Ureter (tissue), 1 donor: ENCODE measurements at places on chromosomes 3 and 15.

DNA sequence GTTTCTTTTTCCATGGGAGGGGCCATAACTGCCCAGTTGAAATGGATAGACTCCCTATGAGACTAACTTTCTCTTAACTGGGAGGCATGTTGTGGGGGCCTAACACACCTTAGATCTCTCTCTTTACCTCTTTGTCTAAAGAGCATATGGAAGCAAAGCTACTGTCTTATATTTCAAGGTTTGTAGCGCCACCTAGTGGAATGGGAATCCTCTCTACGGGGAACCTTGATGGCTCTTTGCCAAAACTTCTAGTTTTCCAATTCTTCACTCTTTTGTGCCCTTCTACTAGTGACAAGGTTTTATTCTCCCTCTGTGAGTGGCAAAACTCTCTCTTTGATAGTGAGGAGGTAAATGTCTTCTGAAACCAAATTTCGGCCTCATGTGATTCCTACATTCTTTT is 1030.4 kb upstream of the CADM2 start:
- no peak for DNase-seq

GRCh38 chr3:171949554-171949953 is 89.8 kb upstream of the FNDC3B start:
- DNase-seq, result no peak

- DNase-seq, result no peak
Measured at GRCh38 chr3:74338998-74339397, 275.5 kb downstream of the CNTN3 start.

DNA sequence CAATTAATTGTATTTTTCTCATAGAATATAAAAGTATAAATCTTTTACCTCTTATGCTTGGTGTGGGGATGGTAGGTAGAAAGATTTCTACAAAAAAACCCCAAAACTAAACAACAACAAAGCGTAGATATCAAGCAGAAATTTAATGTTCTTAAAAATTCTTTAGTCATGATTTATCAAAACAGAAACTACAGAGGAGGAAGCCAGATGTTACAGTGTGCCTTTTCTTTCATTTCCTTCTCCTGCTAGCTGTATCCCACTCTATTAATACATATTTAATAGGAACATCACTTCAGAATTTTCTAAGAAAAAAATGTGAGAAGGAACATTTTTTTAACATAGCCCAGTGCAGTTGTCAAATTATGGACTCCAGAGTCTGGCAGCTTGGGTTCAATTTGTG is 420.6 kb downstream of the TUSC7 start:
- DNase-seq, result no peak

DNA sequence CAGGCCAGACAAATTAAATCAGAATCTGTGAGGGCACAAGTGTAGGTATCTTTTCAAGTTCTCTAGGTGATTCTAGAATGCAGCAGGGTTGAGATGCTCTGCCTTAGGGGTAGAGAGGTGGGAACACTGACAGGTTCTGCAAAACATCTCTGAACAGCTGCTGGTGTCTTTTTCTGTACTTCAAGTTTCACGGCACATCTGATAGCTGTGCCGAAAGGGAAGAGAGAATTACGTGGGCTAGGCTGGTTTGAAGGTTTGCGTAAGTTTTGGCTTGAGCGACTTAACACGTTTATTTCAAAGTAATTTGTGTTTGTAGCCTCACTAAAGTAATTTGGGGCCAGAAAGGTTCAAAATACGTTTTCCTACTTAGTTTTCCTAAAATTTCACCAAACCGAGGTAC is 22.5 kb downstream of the PXK start:
- DNase-seq, result no peak

- no peak for DNase-seq
Measured at GRCh38 chr15:76875911-76876310, 29.2 kb downstream of the SCAPER start.

DNA sequence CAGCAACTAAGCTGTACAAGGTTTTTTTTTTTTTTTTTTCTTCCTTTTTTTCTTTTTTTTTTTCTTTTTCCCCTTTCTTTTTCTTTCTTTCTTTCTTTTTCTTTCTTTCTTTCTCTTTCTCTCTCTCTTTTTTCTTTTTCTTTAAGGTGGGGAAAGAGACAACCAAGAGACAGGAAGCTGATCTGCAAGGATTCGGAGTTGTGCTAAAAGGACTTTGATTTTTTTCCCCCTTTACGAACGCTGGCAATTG is 148 bp downstream of the RBMS3 start:
- no peak for DNase-seq

GRCh38 chr3:57434041-57434440 is 110.1 kb downstream of the DNAH12 start:
- no peak for DNase-seq

- no peak for DNase-seq
Measured at GRCh38 chr3:22779737-22780136, 423.4 kb upstream of the UBE2E2 start.

- DNase-seq, result no peak
Measured at GRCh38 chr15:26766262-26766661, 6.6 kb downstream of the GABRB3 start.

GRCh38 chr3:77686560-77686959 is 646.7 kb downstream of the ROBO2 start:
- DNase-seq, result no peak

DNA sequence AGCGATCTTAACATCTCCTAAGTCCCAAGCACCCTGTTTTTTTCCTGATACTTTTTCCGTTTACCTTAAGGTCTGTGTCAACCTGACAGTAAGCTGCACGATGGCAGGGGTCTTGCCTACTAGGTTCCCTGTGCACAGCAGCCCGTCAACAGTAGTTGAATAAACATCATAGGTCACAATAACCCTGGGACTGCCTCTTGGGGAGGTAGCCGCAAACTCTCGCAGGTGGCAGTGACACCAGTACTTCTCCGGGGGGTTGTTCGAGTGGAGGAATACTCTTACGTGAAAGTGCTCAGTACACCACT is 365 bp upstream of the PDCD6IP start:
- DNase-seq, result no peak

DNA sequence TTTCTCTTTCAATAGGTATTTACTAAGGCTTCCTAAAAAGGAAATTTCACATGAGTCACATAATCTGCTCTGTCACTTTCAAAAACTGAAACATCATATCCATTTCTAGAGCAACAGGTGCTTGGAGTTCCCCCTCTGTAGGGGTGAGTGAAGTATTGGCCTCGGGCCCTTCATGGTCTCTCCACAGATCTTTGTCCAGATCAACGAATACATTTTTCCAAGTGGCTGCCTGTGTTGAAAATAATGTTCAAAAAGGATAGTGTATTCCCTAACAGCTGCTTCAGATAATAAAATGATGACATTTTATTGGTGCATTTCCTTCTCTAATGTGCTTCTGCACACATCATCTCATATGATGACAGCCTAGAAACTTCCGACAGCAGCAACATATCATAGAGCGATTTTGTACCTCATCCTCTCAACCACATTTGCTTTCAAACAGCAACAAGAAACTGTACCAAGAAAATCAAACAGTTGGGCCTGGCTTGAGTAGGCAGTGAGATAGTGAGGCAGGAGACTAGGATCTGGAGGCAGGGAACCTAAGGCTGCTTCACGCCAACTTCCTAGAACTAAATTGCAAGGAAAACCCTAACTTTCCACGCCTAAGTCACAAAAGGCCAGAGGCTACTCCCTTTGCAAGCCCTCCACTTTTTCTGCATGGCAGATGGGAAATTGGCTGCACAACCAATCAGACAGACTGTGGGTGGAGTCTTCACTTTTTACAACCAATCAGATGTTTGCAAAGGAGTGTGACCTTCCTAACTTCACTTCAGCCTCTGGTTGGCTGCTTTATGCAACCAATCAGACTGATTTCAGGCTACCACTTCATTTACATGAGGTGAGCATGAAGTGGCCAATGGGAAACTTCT is 340.2 kb downstream of the LRRC3B start:
- no peak for DNase-seq

DNA sequence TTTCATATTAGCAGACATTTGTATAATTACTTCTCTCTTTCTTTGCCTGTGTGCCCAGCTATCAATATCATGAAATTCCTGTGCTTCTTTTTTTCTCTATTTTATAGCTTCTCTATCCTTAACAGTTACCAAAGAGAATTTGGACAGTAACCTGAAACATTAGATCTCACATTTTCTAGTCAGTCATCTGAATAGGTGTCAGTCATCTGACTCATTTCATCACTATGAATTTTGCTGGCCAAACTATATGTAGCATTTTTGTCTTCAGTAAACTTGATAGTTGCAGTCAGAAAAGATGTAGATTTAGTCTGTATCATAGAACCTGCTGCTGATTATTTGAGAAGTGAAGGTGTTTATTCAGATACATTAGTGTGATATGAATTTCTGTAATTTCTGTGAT is 52.6 kb downstream of the HMG20A start:
- no peak for DNase-seq

DNA sequence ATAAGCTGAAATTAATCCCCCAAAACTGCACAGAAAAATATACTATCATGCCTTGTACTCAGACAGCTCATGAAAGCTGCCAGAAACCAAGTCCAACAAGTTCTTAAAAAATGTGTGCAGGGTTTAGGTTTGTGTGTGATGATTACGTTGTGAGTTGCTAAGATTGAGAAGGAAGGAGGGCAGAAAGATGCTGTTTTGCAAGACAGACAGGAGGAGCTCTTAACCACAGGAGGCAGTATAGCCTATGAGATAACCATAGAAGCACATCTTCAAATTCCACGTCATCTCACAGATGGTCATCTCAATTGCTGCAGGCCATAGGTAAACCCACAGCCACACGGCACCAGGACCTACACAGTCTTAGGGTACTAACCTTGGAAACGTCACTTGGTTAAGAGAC is 191.9 kb downstream of the STT3B start:
- DNase-seq, result no peak

- no peak for DNase-seq
Measured at GRCh38 chr15:98868564-98868963, 139.0 kb downstream of the PGPEP1L start.

- peak; percentile 83 for DNase-seq
Measured at GRCh38 chr3:177615015-177615414, 417.7 kb upstream of the TBL1XR1 start.

DNA sequence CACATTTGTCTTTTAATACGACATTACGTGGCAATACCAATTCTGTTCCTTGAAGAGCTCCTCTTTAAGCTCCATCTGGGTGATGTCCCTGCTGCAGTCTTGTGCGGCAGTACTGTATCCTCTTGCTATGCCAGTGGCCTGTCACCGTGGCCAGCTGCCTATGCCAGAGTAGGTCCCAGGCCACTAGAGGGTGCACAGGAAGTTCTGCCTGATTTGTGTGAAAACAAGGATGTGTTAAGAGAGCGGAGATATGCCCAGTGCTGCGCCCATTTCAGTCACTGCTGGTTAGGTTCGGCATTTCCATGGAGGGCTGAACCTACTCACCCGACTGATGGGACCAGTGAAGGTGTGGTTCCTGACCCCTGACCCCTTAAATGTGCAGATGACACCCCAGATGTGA is 25.2 kb downstream of the NIPA1 start:
- no peak for DNase-seq

GRCh38 chr3:101950510-101950909 is 101.2 kb downstream of the NFKBIZ start:
- no peak for DNase-seq

GRCh38 chr15:64355348-64355943 is 527 bp downstream of the CSNK1G1 start:
- DNase-seq, result no peak

DNA sequence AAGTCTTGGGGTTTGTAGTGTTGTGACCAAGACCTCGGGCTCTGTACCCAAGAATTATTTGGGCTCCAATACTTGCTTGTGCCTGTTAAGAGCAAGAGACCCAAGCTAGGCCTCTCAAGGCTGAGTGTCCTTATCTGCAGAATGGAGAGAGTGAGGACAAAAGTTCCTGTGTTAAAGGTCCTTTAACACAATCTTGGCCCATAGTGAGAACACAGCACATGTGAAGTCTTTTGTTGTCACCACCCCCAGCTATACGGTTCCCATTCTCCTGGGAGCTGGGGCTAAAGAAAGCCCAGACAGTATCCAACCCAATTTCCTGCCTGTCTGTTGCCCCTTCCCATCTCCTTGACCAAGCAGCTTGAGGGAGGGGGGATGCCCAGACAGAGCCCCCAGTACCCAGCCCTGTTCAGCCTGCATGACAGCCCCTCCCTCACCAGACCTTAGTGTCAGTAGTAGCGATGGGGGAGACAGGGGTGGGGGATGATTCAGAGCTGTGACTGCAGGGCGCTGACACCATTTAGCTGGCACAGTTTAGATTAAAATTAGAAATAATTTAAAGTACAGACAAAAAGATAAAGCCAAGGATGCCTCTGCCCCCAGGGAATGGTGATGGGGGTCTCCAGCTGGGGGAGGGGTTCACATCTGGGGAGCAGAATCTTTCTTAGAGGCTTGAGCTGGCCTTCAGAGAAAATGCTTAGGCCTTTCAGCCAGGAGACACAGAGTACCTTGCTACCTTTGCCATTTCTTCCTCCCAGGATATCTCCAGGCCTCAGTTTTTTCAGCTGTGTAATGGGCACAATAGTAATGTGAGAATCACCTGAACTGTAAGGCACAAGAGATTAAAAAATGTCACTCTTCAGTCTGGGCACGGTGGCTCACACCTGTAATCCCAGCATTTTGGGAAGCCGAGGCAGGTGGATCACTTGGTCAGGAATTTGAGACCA is 2.7 kb downstream of the PRKCD start:
- no peak for DNase-seq

GRCh38 chr3:29138171-29138570 is 142.7 kb upstream of the RBMS3 start:
- DNase-seq, result no peak

DNA sequence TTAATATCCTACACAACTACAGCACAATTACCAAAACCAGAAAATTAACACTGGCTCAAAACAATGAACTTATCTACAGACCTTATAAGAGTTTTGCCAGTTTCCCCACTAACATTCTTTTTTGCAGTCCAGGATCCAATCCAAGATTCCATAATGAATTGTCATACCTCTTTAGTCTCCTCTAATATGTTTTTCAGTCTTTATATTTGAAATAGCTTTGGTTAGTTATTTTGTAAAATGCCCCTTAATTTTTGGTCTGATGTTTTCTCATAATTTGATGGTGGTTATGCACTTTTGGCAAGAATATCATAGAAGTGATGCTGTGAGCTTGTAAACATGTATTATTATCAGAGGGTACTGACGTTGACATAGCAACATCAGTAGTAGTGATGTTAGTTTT is 124.3 kb downstream of the ISL2 start:
- no peak for DNase-seq

DNA sequence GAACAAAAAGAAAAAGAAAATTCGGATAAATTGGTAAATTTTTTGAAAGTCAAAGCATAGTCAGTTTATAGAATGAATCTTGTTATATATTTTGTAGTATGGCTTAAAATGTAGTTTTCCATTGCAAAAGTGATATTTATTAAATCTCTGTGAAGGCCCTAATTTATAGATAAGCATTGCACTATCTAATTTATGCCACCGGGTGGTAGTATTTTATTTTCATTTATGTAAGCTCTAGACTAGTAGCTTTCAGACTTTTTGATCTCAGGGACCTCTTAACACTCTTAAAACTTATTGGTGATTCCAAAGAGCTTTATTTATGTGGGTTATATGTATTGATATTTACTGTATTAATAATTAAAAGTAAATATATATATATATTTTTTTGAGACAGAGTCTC is 133.9 kb upstream of the LRRFIP2 start:
- no peak for DNase-seq
